ENCODE measurements at places on chromosomes 6 and 20.

- no peak for DNase-seq
Observed at GRCh38 chr6:87473419-87473903, 687 bp downstream of the SLC35A1 start.

DNA sequence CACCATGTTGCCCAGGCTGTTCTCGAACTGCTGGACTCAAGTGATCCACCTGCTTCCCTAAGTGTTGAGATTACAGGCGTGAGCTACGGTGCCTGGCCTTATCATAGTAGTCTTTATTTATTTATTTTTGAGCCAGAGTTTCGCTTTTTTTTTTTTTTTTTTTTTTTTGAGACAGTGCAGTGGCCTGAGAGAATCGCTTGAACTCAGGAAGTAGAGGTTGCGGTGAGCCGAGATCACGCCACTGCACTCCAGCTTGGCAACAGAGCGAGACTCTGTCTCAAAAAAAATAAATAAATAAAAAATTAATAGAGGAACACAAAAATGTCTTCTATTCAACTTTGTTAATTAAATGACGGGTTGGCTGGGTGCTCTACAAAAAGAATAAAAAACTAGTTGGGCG is 12.9 kb downstream of the MAPRE1 start:
- DNase-seq, result no peak

DNA sequence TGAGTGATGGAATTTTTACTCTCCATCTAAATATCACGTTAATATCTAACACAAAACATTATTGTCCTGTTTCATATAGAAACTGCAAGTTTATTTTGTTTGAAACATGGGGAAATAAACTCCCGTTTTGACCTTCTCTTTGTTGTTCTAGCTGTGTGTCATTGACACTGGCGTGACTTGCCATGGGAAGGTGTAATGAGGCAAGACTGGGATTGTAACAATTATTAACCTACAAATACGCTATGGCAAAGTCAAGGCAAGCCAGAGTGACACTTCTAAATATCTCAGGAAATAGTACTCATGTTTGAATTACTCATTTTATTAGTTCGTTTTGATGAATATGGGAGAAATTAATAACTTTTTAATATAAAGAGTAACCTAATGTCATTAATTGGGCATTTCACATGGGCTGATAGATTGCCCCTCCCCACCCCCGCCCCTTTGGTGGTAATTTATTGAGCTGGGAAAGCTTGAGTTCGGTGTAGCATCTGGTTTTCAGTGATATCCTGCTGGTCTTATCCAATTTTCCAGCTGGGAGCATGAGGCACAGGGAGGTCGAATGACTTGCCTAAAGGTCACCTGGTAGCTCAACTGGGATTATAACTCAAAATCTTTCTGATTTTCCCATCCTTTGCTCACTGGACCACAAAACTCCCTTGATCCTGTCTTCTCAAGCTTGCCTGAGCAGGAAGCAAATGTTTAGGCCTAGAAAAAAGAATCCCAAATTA is 380.6 kb upstream of the JAG1 start:
- no peak for DNase-seq

DNA sequence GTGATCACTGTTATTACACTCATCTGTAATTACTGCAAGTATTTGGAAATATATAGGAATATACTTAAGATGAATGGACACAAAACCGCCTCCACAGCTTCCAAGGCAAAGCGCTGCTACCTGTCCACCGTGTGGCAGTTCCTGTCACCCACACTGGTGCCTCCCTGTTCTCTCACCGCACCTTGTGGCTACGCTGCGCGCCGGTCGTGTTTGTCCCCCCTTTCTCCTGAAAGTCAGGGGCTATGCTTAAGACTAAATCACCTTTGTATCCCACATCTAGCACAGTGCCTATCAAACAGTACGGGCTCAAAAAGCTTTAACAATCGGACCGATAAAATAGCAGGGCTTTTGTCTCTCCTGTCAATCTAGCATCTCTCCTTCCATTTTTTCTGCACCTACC is 23.0 kb downstream of the LY86 start:
- no peak for DNase-seq

Measured in H9 (cell line).